ENCODE measurements at places on chromosomes 7 and 10.
A peak's percentile ranks its signal among the peaks of the same experiment; 100 is the strongest.

GRCh38 chr10:102117391-102118159 lies 2.6 kb downstream of the LDB1 start:
- DNase-seq, result peak; percentile 42

DNA sequence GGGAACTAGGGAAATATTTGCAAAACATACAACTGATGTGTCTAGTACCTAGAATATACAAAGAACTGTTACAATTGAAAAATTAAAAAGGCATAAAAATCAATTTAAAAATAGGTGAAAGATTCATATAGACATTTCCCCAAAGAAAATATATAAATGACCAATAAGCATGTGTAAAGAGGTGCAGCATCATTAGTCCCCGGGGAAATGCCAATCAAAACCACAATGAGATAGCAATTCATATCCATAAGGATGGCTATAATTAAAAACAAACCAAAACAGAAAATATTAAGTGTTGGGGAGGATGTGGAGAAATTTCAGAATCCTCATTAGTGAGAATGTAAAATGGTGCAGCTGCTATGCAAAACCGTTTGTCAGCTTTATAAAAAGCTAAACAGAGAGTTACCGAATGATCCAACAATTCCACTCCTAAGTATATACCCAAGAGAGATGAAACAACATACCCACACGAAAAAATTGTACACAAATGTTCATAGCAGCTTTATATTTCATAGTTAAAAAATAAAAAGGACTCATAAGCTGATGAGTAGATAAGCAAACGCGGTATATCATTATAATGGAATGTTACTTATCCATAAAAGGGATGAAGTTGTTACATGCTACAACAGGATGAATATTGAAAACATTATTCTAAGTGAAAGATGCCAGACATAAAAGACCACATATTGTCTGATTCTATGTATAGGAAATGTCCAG lies 210.1 kb upstream of the INHBA start:
- DNase-seq, result no peak

- DNase-seq, result no peak
These were observed 238.9 kb downstream of the CAMK1D start for GRCh38 chr10:12588091-12588860.

- DNase-seq, result no peak
These were observed 26.9 kb upstream of the ABCA13 start for GRCh38 chr7:48144291-48144768.

DNA sequence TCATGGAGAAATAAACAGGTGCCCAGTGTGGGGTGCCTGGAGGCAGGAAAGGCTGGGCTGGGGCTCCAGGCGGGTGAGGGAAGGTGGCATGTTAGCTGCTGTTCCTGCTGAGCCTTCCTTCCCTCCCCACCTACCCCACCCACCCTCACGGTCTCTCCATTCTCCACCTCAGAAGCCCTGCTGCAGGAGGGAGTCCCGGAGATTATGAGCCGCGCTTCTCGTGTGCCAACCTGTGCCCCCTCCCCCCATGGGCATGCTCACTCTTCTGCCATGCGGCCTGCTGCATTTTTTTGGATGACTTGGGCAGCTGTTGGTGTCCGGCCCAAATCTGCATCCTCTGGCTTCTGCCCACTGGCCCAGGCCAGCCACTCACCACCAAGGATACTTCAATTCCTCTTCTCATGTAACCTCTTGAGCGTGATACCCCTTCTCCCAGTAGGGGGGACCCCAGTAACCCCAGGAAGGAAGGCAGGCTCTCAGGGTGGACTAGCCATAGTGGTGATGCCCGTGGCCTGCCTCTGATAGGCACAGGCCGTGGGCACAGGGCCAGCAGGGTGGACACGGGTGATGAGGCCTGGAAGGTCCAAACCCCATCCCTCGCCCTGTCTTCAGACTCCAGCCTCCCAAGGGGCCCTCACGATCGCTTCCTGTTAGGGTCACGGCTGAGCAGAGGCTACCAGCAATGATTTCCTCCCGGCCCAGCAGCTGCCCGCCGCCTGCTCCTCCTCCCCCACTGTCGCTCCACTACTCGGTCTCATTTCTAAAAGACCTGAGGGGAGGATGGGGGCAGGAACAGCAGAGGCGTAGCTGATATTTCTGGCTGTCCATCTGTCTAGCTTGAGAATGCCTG lies 27.8 kb downstream of the UNC5B start:
- peak; percentile 33 for DNase-seq

DNA sequence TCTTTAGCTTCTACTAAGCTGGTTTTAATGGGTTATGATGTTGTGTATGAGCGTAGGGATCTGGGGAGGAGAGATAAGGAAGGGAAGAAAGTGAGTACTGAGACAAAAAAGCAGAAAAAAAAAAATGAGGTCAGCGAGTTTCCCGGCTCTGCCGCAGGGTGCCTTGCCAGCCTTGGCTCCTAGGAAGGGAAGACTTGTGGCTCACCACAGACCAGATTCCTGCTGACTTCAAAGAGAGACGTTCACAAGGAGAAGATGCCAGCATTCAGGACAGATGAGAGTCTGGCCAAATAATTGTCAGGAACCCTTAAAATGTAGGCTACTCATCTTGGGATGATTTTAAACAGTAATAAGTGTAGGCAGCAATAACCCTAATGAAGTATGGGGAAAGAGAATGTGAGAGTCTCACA lies 11.4 kb upstream of the FAS start:
- no peak for DNase-seq

GRCh38 chr7:104794154-104794553 lies 219.9 kb upstream of the KMT2E start:
- no peak for DNase-seq

DNA sequence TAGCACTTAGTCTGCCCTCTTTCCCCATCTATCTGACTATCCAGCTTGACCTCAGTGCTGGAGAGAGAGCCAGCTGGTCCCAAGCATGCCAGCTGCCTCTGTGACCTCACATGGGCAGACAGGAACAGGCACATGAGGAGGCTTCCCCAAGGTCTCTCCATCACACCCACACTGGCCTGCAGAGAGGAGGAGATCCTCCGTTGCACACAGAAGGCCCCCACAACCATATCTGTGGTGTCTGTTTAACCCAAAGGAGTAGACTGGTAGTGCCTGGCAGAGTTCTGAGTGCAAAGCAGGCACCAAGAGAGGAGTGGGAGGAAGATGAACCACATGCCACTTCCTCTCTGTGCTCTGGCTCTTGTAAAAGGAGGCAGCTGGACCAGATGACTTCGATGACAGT lies 4.8 kb upstream of the ANK3 start:
- no peak for DNase-seq

DNA sequence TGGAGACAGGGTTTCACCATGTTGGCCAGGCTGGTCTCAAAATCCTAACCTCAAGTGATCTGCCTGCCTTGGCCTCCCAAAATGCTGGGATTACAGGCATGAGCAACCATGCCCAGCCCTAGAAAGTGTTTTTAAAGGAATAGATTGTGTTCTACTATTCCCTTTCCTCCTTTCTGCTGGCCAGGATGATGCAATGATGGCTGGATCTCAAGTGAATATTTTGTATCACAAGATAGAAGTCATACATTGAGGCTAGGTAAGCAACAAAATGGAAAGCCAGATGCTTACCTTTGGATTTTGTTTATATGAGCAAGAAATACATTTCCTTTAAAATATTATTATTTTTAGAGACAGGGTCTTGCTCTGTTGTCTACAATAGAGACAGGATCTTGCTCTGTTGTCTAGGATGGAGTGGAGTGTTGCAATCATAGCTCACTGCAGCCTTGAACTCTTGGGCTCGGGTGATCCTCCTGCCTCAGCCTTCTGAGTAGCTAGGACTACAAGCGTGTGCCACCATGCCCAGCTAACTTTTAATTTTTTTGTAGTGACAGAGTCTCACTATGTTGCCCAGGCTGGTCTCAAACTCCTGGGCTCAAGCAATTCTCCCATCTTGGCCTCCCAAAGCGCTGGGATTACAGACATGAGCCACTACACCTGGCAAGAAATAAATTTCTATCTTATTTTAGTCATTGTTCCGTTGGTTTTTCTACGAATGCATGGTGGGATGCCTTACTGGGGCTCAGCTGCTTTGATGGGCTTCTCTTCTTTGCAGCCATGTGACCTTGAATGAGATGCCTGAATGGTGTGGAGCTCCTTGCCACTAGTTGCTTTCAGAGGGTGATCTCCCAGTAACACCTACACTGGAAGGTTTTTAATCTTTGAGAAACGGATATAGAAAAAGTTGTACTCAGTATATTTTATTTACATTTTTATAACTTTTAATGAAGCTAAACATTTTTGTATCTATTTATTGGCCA lies 5.8 kb upstream of the AEBP1 start:
- no peak for DNase-seq

DNA sequence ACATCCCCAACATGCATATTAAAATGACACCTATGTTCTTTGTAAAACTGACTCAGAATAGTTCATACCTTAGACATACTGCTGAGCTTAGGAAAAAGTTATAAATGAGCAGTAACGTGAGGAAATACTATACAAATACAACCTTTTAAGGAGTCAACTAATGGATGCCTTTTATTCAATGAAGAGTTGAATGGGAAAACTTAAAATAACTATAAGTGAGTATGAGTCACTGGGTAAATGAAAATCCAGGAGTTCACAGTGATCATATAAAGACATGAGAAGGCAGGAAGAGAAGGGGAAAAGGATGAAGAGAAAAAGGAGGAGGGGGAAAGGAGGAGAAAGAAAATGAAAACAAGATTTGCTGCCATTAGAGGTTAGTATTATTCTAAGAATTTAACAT lies 157.8 kb upstream of the PCDH15 start:
- DNase-seq, result no peak

- DNase-seq, result no peak
These were observed 186.8 kb downstream of the CUX1 start for GRCh38 chr7:102004229-102004628.

DNA sequence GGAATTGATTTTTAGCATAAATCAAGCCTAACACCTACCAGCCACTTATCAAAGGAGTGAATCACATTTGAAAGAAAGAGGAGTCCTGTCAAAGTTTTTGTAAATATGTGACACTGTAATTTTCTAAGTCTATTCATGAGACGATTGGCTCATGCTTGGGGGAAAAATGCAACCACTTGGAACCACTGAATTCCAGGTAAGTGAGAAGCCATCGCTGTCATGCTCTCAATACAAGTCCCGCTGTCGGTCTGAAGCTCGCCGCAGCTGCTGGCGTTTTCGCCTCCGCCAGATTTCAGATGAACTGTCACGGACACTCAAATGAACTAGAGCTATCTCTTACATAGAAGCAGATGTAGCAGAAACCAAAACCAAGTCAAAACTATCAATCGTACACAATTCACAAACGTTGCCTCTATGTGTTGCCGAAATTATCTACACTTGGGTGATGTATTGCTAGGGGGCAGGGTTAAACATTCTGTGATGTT lies 279.8 kb upstream of the FZD8 start:
- no peak for DNase-seq

DNA sequence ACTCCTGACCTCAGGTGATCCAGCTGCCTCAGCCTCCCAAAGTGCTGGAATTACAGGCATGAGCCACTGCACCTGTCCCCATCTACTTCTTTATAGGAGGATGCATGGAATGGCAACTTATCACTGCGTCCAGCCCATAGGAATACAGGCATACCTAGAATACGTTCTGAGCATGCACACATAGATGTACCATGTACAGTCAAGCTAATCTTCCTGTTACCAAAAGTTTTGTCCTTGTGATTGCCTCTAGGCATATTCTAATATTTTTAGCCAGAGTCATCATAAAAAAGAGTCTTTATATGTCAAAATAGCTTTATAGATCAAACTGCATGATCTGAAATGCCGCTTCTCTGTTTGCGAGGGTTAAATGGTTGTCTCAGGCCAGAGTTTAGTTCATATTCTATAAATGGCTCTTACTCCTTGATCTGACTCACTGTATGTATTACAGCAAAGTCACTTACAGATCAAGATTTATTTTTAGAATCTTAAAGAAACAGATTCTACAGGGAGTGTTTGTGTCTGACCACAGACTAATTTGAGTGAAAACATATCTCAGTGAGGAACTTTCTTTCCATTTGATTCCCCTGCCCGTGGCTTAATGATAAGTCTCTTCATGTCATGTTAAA lies 210.9 kb downstream of the CREB5 start:
- no peak for DNase-seq

GRCh38 chr10:69222157-69223027 lies 2.3 kb downstream of the HKDC1 start:
- peak; percentile 31 for DNase-seq

DNA sequence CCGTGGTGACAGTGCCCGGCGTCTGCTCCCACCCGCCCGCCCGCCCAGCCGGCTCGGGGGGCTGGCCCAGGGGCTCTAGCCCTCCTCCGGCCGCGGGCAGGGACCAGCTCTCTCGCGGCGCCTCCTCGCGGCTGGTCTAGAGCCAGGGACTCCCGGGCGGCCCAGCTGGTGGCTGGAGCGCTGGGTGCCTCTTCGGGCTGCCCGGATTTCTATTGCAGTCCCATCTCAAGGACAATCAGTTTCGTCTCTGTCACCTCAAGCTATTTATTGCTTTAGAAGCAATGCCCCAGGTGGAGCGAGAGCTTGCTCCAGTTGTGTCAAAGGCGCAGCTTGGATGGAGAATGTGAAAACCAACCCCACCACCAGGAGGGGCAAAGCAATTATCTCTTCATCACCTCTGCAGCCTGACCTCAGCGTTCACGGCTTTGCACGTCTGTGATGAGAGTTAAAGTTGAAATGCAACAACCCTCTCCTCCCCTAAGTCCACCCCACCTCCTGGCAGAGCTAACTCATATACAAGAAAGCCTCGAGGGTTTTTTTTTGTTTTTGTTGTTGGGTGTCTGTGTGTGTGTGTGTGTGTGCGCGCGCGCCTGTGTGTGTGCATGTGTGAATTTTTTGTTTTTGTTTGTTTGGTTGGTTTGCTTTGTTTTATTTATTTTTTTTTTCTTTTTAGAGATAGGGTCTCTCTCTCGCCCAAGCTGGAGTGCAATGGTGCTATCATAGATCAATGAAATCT lies at the start of gene ITGA8:
Gene ITGA8 (minus strand): TSS at position 24 of the 736 bp plus-strand sequence. CDS start 151 bp downstream, outside the sequence.
- peak; percentile 72 for DNase-seq

- peak; percentile 84 for DNase-seq
These were observed at the start of gene EFCAB10 for GRCh38 chr7:105581066-105581811. Gene EFCAB10, minus strand, starts transcription at chr7:105581493. Its CDS starts 30 bp downstream, at chr7:105581463.

DNA sequence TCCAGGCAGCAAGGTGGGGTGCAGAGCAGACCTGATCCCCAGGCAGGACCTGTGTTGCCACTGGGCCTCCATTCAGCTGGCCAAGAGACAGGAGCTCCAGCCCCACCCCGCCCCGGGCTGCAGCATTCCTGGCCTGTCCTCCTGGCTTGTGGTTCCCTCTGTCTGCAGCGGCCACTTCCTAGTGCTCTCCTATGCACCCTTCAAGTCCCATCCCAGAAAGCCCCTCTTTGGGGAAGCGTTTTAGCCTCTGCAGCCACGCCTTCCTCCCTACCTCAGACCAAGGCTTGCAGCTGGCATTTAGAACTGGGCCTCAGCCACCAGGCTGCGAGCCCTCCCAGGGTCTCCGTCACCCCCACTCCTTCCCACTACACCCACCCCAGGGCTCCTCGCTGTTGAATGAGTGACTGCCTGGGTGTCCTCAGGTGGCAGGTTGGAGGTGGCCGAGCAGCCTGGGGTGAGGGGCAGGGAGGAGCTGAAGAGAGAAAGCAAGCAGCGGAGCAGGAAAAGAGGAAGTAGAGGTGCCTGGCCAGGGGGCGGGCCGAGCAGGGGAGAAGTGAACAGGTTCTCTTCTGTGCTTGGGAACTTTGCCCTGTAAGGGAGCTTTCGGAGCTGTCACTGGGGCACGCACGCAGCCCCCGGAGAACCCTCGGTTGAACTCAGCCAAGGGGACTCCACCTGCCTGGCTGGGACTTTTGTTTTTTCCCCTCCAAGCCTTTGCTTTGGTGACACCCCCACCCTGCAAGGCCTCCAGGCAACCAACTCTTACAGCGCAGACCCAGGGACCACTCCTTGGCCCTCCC lies 109.1 kb upstream of the TNRC18 start:
- DNase-seq, result no peak
